ENCODE measurements at places on chromosomes 5 and 9. TPM values are rescaled to one million over a fixed set of nuclear protein-coding genes. Genes with fewer than 3 reads are reported as not detected.

The BARX1 gene
- total RNA-seq = 10.5 TPM

The SNX30 gene
- total RNA-seq = 5.2 TPM

The GPX8 gene
- total RNA-seq = 36.3 TPM

The GPSM1 gene
- 14.0 TPM for total RNA-seq

The TMEM174 gene
- not detected for total RNA-seq

The QRFP gene
- not detected for total RNA-seq

The SLC25A2 gene
- not detected for total RNA-seq

The OCLN gene
- 9.0 TPM for total RNA-seq

The NDUFS6 gene
- total RNA-seq = 117 TPM

The CHSY3 gene
- total RNA-seq = 0.13 TPM

The IL9 gene
- total RNA-seq = not detected

The FAM221B gene
- total RNA-seq = not detected

The GPR21 gene
- not detected for total RNA-seq

The FRMD3 gene
- total RNA-seq = 2.9 TPM

The KIAA0825 gene
- total RNA-seq = 0.42 TPM

The SPINK6 gene
- not detected for total RNA-seq

The BAAT gene
- total RNA-seq = 0.55 TPM

The CD14 gene
- 5.3 TPM for total RNA-seq

The NMUR2 gene
- 0.09 TPM for total RNA-seq

The PLPPR1 gene
- not detected for total RNA-seq

The PCDHA3 gene
- total RNA-seq = 0.88 TPM

The C5orf58 gene
- not detected for total RNA-seq

The CBY3 gene
- not detected for total RNA-seq

The MVB12B gene
- 8.1 TPM for total RNA-seq

All from A549 treated with CORT108297 at 1 μM for 4 hours (cell line).